ENCODE measurements at places on chromosomes 7 and 10.

DNA sequence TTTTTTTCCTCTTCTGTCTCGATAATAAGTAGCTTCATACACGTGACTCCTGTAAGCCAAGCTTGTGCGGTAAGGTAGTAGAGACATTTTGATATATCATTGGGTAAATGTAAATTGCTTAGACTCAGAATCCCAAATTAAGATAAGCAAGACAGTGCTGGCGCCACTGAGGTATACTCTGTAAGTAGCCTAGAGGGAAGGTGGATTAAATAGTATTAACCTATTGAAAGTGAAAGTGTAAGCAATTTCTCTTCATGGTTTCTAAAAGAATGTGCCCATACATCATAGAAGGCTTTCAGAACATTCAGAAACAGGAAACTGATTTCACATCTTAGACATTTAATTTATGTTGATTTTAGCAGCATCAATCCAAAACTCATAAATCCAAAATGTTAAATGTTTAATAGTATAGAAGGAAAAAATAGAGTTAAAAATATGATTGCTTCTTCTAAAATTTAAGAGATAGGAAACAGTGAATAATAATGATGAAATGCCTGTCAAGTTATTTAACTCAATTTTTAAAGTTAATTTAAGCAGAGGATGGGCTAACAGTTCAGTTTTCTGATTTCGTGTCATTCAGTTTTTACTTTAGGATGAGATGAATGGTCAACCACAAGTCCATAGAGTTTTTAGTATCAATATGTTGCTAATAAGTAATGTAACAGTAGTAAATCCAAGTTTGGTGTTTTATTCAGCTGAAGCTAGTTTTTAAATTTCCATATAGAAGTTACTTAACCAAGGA, 36.8 kb downstream of the LRRC72 start:
- no peak for DNase-seq

- no peak for DNase-seq
Measured at GRCh38 chr10:121732656-121733445, 134.6 kb upstream of the FGFR2 start.

DNA sequence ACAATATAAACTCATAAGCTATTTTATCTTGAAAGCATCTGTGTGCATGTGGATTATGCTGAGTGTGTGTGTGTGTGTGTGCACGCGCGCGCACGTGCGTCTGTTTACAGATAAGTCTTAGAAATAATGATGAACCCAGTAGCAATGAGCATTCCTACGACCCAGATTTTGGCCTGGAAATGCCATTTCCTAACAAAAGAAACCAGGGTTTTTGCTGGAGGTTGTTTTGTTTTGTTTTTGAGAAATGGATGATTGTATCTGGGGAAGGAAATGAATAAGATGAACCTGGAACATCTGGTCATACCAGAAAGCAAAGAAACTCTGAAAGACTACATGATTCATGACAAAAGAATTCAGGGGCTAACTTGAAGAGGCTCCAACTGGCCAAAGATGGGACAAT, 22.1 kb upstream of the LMOD2 start:
- DNase-seq = no peak

- DNase-seq = no peak
Measured at GRCh38 chr7:116169060-116169459, 41.3 kb upstream of the TES start.

GRCh38 chr10:90557385-90557784, 300.5 kb downstream of the HTR7 start:
- no peak for DNase-seq

DNA sequence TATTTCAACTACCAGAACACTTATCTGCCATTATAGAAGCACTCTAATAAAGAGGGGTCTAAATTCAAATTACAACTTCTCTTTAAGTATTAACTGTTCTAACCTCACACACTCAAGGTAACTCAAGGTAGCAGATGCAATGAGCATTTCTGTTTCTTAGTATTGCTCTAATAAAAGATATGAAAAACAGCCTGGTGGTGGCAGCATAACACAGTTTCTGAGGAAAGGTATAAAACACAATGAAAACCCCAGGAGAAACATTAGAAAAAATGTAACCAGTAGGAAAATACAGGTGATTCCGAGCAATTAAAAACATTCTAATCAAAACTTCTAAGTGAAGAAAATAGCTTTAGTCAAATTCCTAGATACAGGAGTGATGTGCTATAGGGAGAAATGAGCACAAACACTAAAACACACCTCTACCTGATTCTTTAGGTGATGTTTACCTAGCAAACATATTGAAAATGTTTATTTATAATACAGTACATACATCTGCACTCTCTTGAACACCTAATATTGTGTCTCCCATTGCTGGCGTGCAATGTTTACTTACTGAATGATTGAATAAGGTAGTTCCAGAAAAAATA, 3.5 kb downstream of the MKRN1 start:
- DNase-seq = peak; percentile 37

DNA sequence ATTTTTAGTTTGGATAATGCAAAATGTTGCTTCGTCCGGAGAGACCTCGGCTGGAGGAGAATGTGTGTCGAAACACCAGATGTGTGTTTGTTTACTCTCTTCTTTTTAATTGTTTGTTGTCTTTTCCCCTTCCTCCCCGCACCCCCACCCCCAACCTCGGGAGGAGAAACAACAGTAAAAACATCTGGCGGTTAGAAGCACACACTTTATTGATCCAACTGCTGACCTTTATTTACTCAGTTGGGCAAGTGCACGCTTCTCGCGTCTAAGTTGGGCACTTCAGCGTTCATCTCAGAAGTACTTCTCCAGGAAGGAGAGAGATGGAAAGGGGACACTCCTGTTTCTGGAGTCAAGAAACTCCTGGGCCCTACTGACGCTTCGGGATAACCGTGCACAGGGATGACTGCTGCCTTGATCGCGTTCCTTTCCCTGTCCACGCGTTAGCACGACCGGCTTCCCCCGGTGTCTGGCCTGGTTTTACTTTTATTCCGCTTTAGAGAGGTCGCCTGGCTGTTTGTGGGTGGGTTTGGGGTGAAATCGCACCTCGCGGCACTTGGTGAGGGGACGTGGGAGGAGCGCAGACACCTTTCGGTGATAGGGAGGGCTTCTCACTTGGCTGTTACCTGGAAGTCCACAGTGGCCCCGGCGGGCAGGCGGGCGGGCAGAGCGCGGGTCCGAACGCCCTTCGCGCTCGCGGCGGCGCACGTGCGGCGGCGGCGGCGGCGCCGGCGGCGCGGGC, 168.3 kb upstream of the PPP1R3A start:
- no peak for DNase-seq

GRCh38 chr10:117174439-117175214, 22.7 kb upstream of the KCNK18 start:
- DNase-seq = no peak

- DNase-seq = no peak
Measured at GRCh38 chr7:112149734-112150133, 56.5 kb downstream of the DOCK4 start.

GRCh38 chr10:131048606-131049005, 262.9 kb downstream of the TCERG1L start:
- no peak for DNase-seq

DNA sequence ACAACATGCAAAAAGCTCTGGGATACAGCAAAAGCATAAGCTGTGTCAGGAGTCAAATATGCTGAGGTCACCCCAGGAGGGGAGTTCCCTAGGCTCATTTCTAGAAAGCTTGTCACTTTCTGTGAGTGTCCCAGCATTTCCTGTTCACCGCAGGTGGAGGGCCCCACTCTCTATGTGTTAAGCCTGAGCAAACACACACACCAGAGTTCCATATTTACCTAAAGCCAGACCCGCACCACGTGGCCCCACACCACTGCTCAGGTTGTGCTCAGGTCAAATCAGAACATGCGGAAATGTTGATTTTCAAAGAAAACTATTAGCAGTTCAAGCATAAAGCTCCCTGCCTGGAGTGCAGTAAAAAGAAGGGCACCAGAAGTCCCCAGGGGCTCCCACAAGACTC, 259.6 kb upstream of the PPP2R2D start:
- no peak for DNase-seq

DNA sequence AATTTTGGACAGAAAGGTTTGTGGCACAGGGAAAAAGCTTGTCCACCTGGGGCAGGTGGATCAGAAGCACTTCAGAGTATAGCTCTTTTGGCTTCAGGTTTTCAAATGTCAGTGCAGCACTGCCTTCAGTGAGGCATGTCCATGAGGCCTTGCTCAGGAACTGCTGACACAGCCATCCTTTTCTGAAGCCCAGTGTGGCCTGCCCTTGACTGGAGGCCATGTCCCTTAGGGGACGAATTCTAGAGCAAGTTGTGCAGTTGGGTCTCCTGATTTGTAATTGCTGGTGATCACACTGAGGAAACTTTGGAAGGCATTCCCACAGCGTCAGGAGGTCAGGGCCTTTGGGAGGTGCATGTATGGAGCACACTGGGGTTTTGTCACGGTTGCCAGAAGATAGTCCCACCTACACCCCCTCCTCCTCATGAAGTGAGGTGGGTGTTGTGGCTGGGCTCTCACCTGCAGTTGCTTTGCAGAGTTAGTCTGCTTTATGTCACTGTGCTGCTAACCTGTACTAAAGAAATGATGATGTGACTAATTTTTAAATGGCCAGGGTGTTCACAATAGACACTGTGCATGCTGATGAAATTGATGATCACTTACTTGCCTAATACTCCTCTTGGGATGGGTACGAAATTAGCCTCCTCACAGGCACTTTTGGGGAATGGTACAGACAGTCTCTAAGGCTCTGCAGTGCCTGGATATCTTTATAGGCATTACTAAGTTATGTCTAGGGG, 41.7 kb downstream of the OGDH start:
- DNase-seq = no peak

DNA sequence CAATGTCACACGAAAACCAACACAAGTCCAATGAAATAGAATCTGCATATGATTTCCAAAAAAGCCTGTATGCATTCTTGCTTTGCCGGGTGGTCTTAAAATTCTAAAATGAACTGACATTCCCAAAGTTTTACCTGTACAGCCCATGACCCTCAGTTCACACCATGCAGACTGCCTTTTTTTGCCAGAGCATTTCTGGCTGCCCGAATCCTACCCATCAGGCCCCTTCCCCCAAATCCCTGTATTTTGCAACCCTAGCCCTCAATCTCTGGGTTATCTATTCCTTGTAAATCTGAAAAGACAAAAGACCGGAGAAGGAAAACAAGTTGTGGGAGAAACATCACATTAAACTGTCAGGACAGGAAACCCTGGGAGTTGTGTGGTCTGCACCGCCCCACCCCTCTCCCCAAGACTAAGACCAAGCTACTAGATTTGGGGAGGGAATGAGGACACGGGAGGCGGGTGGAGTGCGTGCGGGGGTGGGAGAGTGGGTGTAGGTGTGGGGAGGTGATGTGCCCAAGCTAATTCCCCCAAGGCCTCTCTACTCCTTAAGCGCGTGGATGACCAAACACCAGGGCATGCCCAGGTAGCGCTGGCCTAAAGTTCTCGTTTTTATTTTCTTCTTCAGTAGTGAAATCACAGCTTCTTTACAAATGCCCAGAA, 1.4 kb downstream of the JCAD start:
- no peak for DNase-seq

- DNase-seq = no peak
Measured at GRCh38 chr10:117431160-117431559, 55.9 kb upstream of the PDZD8 start.
